Stimulated activated CD8-positive, alpha-beta memory T cell treated with anti-CD3 and anti-CD28 coated beads, Interleukin-12 subunit alpha, Interleukin-12 subunit beta, amount 100 ng/mL, for 4 hours (primary cell): ENCODE measurements at places on chromosomes 12 and 14.

GRCh38 chr12:55707219-55707671 lies 459 bp downstream of the ITGA7 start:
- no peak for DNase-seq

GRCh38 chr14:35879654-35880249 lies 53.6 kb downstream of the BRMS1L start:
- no peak for DNase-seq

GRCh38 chr14:25090256-25090655 lies 40.3 kb upstream of the STXBP6 start:
- DNase-seq, result no peak

DNA sequence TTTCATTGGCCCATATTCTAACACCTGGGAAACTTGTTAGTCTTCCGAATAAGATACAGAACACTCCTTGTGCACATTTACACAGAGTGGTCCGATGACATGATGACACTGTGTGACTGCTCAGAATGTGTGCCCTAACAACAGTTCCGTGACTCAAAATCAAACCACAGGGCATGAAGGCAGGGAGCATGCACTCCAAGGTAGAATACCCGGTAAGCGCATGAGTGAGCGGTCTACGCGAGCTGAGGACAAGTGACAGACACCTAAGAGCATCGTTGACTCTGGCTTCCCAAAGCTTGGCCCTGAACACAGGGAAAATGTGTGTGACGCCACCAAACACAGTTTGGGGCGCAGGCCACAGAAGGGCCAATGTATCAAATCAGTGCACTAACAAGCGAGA lies 18.6 kb downstream of the CLIP1 start:
- DNase-seq, result no peak

DNA sequence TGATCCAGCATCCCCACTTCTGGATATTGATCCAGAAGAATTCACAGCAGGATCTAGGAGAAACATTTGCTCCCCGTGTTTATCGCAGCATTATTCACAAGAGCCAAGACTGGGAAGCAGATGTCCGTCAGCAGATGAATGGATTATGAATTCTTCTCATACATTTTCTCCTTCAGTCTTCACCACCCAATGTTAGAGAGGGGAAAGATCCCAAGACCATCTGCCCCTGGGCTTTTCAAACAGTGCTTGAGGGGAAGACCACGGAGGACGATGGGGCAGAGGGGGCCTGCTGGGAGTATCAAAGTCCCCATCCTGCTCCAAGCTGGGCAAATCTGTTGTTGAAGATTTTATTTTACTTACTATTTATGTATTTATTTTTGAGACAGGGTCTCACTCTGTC lies 41.1 kb downstream of the SERPINA3 start:
- no peak for DNase-seq

- DNase-seq, result no peak
These were observed 298.1 kb upstream of the SYT1 start for GRCh38 chr12:78566456-78566855.

GRCh38 chr14:66070542-66071319 lies 415.4 kb upstream of the CCDC196 start:
- peak; percentile 17 for DNase-seq

- DNase-seq, result no peak
These were observed 515.7 kb upstream of the ATXN7L3B start for GRCh38 chr12:74021937-74022336.

DNA sequence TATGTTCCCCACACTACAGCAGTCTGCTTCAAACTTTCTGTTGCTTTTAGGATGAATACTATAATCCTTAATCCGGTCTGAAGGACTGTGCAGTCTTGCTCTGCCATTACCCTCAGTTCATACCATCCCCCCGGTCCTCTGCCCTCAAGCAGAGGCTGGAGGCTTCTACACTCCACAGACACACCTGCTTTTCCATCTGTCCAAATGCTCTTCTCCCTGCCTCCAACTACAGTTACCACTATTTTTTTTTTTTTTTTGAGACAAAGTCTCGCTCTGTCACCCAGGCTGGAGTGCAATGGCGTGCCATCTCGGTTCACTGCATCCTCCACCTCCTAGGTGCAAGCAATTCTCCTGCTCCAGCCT lies 19.3 kb upstream of the KCNH3 start:
- no peak for DNase-seq

DNA sequence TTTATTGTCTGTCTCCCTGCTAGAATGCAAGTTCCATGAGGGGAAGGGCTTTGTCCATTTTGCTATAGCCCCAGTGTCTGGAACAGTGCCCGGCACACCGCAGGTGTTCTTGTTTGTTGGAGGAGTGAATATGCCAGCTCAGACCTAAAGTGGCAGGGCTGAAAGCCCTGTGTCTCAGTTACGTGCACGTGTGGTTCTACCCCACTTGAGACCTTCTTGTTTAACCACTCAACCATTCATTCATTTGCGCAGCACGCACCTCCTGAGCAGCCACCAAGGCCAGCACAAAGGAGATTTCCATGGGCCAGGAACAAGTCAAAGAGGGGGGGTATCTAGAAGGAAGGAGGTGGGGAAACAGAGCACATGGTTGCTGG lies 338.0 kb upstream of the FKBP4 start:
- no peak for DNase-seq

- DNase-seq, result no peak
These were observed 12.6 kb upstream of the SERPINA10 start for GRCh38 chr14:94305620-94306019.

- DNase-seq, result no peak
These were observed 9.7 kb upstream of the UBC start for GRCh38 chr12:124923905-124924734.

DNA sequence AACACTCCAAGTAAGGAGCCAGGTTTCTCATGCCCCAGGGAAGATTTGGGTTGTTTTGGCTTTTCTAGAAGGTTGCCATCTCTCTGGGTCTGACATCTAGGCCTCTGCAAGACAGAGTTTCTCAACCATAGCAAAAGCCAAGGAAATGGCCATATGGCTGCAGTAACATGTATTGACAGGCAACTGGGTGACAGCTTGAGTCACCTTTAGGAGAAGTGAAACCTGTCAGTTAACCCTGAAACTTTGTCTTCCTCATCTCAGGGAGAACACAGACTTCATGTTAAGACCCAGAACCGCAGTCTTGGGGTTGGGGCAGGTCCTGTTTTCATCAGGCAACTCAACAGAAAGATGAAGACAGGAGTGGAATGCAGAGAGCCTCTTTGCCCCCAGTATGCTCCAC lies 46.0 kb upstream of the PLBD1 start:
- DNase-seq, result no peak

DNA sequence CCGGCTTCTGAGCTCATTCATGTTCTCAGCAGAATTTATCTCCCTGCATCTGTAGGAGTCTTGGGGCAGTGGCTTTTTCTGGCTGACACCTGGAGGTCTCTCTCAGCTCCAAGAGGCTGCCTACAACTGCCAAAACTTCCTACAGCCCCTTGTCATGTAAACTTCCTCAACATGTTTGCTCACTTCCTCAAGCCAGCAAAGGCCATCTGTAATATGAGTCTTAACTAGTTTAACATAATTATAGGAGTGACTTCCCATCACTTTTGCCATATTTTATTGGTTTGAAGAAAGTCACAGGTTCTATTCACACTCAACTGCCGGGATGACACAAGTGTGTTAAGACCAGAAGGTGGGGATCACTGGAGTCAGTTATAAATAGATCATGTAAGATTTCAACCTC lies 194.0 kb downstream of the VRK1 start:
- DNase-seq, result no peak

GRCh38 chr14:90491911-90492531 lies 95.2 kb downstream of the CALM1 start:
- DNase-seq, result no peak
